ENCODE measurements at places on chromosomes 6 and 20.

DNA sequence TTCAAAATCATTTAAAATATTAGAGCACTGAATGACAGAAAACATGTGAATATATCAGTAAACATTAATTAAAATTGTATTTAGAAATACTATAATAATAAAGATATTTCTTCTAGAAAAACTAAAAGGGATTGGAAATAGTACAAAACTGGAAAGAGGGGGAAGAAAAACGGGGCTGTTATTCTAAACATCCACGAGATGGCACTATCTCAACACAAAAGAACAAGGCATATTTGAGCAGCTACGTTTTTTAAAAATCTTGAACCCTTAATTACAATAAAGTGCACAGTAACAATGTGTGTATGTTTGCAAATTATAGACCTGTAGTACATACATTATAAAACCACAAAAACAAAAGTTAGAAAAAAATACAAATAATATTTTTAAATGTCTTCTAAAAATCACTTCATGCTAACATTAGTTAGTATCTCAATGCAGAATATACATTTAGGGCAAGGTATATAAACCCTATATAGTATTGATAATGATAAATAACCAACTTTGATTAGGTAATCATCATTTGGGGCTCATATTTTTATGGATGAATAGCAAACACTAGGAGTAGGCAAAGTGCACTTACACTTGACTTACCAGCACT, 42.5 kb upstream of the PNISR start:
- DNase-seq = no peak

GRCh38 chr6:44614396-44614795, 226.9 kb downstream of the CDC5L start:
- no peak for DNase-seq

- no peak for DNase-seq
These were observed 522.4 kb downstream of the HDGFL1 start for GRCh38 chr6:23091795-23092194.

- DNase-seq = no peak
These were observed 6.4 kb downstream of the SLC2A12 start for GRCh38 chr6:134046054-134046453.

GRCh38 chr6:128538763-128539162, 18.4 kb upstream of the PTPRK start:
- no peak for DNase-seq

GRCh38 chr6:122869437-122870024, 80.5 kb downstream of the SMPDL3A start:
- DNase-seq = no peak

DNA sequence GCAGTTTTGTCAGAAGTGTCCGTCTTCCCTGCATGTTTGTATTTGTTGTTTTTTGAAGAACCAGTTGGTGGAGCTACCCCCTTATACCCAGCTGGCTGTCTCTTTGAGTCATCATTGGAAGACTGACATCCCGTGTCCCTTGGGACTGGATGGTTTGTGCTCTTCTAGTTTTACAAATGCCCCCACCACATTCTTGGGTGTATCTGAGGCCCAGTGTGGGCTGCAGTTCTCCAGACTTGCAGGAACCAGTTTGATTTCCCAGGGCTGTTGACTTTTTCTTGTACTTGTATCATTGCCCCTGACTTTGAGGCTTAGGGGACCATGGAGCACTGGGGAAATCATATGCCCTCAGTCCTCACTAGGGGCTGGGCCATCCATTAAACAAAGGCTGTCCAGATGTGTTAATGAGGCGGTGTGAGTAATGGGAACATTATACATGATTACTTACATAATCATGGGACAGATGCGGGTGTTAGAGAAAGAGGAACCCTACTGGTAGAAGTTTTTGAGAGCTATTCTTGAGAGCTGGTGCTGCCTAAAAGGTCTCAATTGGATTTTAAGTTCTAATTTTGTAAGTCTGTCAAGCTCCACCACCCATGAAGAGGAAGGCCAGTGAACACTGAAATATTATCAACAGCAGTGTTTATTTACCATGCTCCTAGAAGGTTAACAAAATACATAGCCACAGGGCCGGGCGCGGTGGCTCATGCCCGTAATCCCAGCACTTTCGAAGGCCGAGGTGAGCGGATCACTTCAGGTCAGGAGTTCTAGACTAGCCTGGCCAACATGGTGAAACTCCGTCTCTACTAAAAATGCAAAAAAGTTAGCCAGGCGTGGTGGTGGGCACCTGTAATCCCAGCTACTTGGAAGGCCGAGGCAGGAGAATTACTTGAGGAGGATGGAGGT, 8.5 kb downstream of the JARID2 start:
- DNase-seq = no peak

- no peak for DNase-seq
These were observed 45.2 kb downstream of the RSPH3 start for GRCh38 chr6:158954753-158955152.

DNA sequence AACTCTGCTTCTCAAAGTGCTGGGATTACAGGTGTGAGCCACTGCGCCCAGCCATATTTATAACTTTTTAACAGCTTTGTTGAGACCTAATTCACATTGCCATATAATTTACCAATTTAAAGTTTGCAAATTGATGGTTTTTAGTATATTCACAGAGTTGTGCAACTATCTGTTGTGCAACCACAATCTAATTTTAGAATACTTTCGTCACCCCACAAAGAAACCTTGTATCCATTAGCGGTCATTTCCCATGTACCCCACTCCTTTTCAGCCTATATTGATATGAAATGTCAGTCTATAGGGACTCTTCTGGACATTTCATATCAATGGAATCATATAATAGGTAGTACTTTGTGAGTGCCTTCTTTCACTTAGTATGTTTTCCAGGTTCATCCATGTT, 55.8 kb downstream of the FOXO3 start:
- no peak for DNase-seq

- DNase-seq = no peak
These were observed 25.2 kb downstream of the PHF3 start for GRCh38 chr6:63660757-63661156.

GRCh38 chr20:19210391-19211155, 1.9 kb upstream of the SLC24A3 start:
- no peak for DNase-seq

GRCh38 chr6:156437121-156437879, 339.9 kb upstream of the ARID1B start:
- no peak for DNase-seq

- DNase-seq = no peak
These were observed 20.7 kb upstream of the DST start for GRCh38 chr6:56663344-56663743.

DNA sequence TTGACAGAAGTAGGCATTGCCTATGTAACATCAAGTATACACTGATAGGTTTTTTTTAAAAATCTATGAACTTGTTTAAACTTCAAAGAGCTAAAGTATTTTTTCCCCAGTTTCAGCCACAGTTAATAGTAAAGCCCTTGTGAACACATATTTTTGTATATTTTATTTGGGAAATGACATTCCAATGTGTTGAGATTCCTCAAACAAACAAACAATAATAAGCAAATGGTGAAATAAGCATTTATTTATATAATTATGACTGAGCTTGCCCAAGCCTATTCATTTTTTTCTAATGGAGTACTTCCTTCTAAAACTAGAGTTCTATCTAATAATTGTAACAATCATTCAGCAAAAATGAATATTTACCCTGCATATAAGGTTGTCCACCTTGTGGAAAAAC, 12.5 kb downstream of the SYCP2 start:
- no peak for DNase-seq

GRCh38 chr6:166862978-166863530, 93.3 kb downstream of the RNASET2 start:
- no peak for DNase-seq

DNA sequence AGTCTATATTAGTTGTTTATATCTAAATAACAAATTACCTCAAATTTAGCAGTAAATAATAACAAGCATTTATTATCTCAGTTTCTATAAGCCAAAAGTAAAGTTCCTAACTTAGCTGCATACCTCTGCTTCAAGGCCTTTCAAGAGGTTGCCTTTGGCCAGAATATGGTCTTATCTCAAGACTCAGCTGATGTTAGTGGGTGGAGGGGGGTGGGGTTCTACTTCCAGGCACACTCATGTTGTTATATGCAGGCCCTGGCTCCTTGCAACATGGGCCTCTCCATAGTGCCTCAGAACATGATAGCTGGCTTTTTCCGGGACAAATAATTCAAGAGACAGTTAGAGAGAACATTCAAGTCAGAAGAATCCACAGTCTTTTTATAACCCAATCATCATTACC, 266.0 kb downstream of the ADGRB3 start:
- DNase-seq = no peak

GRCh38 chr20:3128275-3128984, 31.2 kb downstream of the FASTKD5 start:
- no peak for DNase-seq

DNA sequence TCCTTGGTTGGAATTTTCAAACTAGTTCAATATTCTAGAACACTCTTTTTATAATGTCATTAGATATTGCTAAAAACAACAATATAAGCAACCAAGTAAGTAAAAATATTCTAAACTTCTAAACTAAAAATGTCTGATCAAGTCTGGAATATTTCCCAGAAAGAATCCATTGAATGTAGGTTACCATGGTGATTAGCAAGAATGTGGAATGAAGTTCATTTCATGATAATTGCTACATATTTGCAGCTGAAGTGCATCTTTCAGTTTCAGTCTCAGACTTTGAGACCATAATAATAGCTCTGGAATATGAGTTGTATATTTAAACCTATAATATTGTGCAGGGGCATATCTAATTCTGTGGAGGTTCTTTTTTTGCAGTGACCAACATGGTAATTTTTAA, 61.0 kb upstream of the NKAIN2 start:
- DNase-seq = no peak

- DNase-seq = no peak
These were observed 302.6 kb upstream of the ARID1B start for GRCh38 chr6:156474507-156475120.

DNA sequence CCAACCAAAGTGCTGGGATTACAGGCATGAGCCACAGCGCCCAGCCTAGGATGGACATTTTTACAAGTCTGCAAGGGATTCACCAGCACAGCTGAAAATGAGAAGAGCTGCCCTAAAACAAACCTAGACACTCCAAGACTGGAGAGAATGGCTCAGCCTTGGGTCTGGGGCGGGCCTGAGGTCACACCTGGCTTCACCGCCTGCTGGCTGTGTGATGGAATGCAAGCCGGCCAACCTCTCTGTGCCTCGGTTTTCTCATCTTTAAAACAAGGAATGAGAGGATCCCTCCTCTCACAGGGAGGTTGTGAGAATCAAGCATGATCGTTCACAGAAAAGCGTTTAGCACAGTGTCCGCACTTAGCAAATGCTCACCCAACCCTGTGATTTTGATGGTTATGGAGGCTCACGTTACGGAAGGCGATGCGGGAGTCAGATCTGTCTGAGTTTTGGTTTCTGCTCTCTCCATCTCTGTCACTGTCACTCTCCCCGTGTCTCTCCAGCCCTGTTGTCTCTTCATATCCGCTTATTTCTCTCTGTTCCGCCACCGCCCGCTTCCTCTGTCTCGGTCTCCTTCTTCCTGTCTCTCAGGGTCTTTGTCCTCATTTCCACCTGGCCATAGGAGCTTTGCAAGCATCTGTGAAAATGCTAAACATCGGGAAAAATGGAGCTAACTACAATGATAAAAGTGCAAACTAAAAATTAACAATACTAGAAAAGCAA, 47.6 kb downstream of the CEBPB start:
- no peak for DNase-seq

- no peak for DNase-seq
These were observed at the start of gene CBLN4 for GRCh38 chr20:56005389-56005715. Gene CBLN4, minus strand, starts transcription at chr20:56005519. Its CDS starts 1,348 bp downstream, at chr20:56004171.

DNA sequence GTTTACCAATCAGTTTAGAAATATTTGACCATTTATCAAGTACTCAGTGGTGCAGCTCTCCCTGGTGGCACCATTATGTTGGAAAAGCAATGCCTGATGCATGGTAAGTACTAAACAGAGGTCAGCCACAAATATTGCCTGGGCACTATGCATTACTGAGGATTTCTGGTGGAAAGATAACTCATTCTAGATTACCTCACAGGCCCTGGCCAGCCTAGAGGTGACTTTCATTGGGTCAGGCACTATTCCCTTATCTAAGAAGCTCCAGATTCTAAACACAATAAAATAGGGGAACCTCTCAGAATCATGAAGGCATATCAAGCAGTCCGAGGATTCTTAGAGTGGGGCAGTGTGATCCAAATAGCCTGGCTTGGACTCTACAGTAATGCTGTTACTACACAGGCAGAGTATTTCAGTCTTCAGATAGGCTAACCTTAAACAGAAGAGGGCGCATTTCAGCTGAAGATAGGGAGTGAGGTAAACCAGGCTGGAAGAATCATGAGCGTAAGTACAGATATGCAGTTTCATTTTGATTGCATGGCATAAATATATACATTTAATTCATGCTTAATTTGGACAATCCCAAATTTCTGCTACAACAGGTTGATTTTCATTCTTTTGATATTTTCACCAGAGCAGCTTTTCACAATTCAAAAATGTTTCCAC, 12.1 kb downstream of the LGSN start:
- no peak for DNase-seq

- no peak for DNase-seq
These were observed 48.8 kb downstream of the ERMARD start for GRCh38 chr6:169800116-169800667.

GRCh38 chr6:14728396-14729024, 517.4 kb upstream of the JARID2 start:
- DNase-seq = no peak

GRCh38 chr6:167993169-167993568, 4.3 kb upstream of the KIF25 start:
- DNase-seq = no peak

DNA sequence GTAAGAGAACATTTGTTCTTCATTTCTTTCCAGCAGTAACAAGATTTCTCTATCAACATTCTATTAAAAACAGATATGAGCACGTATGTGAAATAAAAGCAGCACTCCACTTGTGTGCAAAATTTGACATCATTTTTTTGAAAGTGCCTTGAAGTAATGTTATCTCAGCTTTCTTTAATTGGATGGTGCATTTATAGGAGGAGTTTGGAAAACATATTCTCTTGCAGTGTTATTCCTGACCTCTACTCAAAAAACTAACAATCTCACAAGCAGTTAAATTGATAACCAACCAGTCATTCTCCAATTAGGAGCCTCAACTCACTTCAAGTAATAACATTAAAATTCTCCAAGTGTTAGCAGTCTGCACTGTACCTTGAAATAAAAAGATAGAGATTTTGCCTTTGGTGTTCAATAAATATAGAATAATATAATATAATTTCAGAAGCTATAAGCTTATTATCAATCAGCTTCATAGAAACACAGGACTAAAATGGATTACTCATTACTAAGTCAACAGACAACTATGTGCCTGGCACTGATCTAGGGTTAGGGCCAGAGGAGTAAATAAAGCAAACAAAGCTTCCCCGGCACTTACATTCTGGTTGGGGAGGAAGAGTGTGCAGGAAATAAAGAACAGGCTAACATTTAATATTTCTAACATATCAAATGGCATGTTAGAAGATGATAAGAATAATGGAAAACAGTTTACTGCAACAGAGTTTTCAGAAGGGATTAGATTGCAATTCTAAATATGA, 149.0 kb upstream of the SGK1 start:
- DNase-seq = no peak

GRCh38 chr6:147109707-147110106, 94.5 kb upstream of the STXBP5 start:
- no peak for DNase-seq

- peak; percentile 67 for DNase-seq
These were observed 64.8 kb downstream of the KIAA0319 start for GRCh38 chr6:24581084-24581669.

Measured in activated T-helper 1 cell treated with anti-CD3 and anti-CD28 coated beads, Interleukin-2, amount 50 U/mL, for 16 hours (primary cell).